ENCODE measurements at places on chromosomes 11 and 22.
A peak's percentile ranks its signal among the peaks of the same experiment; 100 is the strongest.

DNA sequence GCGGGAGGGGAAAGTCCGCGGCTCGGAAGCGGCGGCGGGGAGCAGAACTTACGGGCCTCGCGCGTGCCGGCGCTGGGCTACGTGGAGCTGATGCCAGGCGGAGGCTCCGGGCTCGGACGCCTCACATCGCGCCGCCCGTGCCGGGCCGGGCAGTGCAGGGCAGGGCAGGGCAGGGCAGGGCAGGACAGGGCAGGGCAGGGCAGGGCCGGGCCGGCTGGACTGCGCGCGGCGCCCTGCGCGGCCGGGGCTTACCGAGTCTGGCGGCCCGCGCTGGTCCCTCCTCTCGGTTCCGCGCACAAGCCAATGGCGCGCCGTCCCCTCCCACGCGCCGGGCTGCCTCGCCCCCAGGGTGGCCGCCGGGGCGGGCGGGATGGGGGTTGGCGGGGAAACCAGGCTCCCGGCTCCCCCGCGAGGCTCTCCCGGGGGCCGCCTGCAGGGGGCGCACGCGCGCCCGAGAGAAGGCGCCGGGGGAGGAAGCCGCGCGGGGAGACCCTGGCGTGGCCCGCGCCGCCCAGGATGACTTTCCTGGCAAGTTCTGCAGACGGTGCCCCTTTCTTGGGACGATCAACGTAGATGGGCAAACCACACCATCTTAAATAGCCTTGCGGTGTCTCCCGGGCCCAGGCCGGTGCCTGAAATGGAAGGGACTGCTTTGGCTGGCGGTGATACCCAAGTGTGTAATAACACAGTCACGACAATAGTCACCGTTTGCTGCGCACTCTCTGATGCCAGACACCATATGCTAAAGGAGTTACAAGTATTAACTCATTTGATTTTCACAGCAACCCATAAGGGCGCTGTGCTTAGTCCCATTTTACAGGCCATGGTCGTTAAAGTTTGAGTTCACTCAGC lies at the start of gene TP53I11:
TSS of gene TP53I11 (minus strand) at position 259 of the 852 bp plus-strand sequence. CDS start 12,548 bp downstream, outside the sequence.
- peak; percentile 55 for DNase-seq

- DNase-seq = no peak
These were observed 15.4 kb downstream of the SHANK2 start for GRCh38 chr11:71236836-71237475.

GRCh38 chr11:66902486-66903177 lies 45.8 kb downstream of the LRFN4 start:
- DNase-seq = no peak

- no peak for DNase-seq
These were observed 78.6 kb downstream of the PRR5L start for GRCh38 chr11:36374726-36375125.

- peak; percentile 92 for DNase-seq
These were observed 812 bp downstream of the FADD start for GRCh38 chr11:70203751-70204465.

DNA sequence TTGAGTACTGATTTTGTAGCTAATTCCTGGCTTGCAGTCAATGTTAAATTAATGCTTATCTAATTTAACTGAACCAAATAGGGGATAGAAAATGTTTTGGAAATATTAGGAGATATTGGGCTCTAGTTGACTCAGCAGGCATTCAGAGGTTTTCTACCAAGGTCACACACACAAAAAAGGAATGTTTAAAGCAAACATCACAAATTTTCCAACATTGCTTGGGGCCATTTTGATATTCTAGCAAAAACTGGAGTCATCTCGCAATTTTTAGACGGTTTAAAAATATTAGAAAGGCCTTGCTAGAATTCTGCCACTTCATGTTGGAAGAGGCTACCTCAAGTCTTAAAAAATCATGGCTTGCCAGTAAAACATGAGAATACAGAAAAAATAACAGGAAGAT lies 2082.1 kb upstream of the RAG2 start:
- DNase-seq = peak; percentile 14

GRCh38 chr11:70818351-70818750 lies 420.0 kb downstream of the CTTN start:
- DNase-seq = no peak

DNA sequence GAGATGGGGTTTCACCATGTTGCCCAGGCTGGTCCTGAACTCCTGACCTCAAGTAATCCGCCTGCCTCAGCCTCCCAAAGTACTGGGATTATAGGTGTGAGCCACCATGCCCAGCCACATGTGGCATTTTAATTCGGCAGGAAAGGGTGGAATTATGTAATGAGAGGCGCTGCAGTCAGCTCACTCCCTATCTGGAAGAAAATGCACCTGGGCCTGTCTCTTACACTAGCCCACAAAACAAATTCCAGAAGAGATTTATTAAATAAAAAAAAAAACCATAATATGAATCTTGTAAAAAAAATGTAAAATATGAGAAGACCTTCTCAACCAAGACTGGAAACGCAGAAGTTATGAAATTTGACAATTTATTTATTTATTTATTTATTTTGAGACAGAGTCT lies 8.2 kb upstream of the KAT5 start:
- DNase-seq = no peak

GRCh38 chr11:61279934-61280659 lies 15.0 kb downstream of the VWCE start:
- DNase-seq = no peak

DNA sequence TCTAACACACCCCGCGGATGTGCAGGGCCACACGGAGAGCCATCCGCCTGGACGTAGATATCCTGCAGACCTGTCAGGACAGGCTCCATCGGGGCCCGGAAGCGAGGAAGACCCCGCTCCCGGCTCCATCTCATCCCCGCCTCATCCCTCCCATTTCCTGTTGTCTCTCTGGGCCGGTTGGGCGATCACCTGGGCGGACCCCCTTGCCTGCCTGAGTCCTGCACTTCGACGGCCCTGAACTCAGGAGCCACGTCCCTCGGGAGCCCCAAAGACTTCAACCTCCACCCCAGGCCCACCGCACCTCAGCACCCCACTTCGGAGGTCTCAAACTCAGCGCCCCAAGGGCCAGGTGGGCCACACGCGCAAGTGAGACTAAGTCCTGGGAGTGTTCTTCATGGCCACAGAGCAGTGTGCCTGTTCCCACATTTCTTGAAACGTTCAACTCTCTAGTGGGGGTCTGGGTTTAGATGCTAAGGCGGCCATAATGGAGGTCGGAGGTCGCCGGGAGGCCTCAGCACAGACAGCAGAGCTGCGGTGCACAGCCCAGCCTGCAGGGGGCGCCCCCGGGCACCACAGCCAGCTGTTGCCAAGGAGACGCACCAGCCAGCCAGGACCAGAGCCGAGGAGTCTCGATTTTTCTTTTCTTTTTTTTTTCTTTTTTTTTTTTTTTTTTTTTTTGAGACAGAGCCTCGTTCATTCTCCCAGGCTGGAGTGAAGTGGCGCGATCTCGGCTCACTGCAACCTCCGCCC lies 26.0 kb upstream of the FADD start:
- DNase-seq = peak; percentile 8

DNA sequence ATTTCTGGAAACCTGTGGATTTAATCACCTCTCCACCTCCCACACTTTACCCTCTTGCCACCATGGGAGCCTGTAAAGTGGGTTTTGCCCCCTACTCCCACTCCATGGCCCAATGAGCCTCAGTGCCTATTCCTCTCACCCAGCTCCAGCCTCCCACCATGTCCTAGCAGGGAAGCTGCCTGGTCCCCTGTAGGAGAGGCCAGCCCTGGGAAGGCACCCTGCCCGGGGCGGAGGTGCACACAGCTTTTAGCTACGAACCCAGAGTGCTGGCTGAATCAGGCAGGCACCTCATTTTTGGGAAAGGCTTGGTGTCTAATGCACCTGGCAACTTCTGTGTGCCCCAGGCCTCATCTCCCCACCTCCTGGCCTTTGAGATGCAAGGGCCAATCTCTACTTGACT lies 35.8 kb upstream of the ALX4 start:
- no peak for DNase-seq

GRCh38 chr11:118610773-118611432 lies 3.5 kb downstream of the PHLDB1 start:
- peak; percentile 77 for DNase-seq

DNA sequence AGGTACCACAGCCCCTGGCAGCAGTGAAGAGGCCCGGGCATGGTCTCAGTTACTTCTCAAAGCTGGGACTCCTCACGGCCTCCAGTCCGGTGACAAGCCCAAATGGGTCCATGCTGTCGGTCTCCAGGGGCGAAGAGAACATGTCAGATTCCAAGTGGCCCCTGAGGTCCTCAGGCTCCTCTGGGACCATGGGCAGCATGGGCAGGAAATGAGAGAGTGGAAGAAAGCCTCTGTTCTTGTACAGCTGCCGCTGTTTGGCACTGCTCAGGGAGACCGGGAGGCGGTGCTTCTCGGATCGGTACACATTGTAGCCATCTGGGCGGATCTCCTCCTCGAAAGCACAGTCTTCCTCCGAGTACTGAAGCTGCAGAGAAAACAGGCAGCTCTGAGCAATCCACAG lies 4.6 kb downstream of the FGF19 start:
- peak; percentile 27 for DNase-seq

- DNase-seq = no peak
These were observed 105.5 kb downstream of the KCNC1 start for GRCh38 chr11:17840101-17840548.

DNA sequence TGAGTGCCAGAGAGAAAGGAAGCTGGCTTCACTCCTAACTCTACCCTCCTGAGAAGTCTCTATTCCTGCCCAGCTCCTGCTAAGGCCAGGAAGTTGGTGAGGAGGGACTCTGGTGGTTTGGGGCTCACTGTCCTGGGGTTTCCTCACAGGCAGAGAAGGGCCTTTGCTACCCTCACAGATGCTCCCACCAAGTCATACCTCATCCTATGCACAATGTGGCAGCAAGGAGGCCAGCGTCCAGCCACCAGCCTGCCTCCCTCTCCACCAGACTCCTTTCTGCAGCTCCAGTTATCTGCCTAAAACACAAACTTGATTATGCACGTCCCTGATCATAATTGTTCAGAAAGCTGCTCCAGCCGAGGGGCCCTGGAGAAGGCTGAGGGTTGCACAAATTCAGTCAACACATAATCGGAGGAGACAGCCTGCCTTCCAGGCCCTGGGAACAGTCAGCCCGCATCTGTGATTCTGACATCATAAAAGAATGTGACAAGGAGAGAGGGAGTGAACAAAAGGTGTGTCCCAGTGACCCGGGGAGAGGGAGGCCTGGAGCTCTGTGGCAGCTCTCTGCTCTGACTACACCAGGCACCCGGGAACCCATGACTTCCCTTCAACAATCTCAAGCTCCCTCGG lies 28.8 kb downstream of the DKK3 start:
- peak; percentile 90 for DNase-seq

DNA sequence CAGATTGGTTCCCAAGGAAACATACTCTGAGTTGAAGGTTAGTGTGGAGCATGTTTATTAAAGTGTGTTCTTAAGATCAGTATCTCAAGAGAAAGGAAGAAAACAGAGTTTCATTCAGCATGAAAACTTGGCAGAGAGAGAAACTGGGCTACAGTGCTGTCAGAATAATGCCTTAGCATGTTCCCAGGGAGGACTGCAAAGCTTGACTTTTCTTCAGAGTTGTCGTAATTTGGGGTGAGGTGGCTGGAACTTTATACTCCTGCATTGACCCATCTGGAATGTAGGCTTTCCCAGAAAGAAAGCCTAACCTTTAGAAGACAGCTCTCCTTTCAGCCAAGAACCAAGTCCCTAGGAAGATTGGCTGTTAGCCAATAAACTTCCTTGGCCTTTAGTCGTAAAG lies 190.8 kb upstream of the CNTN5 start:
- DNase-seq = no peak

DNA sequence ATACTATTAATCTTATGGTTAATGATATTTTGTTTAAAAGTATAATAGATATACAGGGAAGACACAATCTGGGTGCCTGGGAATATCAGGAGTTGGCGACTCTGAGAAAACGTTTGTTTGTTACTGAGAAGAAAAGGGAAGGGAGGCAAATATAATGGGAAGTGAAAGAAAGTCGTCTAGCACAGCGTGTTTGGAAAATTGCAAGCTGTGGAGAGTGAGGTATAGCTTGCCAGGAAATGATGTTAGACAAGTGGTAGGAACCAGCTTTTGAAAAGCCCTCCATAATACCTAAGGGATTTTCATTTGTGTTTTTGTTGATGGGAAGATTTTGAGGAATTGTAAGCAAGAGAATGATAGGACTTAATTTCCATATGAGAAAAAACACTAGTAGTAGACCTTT lies 322.2 kb downstream of the LUZP2 start:
- peak; percentile 6 for DNase-seq

- DNase-seq = no peak
These were observed 7.4 kb downstream of the CD248 start for GRCh38 chr11:66309475-66309874.

DNA sequence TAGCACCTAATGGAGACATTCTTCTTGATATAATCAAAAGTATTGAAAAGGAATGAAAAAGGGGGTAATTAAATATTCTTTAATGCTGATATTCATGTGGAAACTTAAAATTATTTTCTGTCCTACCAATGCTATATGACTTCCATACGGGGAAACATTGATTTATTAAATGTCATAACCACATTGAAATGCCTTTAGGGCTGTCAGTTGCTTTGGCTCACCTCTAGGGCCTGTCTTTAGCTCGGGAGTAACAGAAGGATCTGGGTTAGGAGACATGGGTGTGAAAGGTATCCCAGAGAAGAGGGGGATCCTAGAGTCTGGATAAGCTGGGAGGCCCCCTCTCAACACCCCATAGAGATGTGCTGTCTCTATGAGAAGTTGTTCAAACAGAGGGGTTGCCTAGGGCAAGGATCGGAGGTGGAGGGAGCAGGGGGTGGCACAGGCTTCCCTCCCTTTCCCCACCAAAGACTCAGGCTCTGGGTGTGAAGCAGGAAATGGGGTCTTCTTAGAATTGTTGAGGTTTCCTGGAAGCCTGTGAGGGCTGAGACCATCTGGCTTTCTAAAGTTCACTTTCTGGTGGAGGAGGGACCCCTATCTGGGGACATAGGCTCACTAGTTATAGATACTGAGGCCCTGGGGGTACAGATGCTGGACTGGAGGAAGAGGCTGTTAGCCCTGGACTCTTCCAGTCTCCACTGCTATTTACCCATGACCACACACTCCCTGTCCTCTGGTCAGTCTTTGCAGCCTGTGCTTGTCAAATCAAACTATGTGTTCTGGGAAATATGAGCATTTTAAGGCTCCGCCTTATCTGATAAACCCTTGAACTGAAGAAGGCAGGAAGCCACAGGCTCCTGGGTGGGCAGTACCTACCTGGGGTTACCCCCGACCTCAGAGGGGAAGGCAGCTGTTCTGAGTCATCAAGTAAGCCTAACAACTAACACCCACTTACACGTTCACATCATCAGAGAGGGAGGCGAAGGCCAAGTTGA lies 55.8 kb upstream of the RRAS2 start:
- DNase-seq = peak; percentile 39

GRCh38 chr11:113724778-113725177 lies 18.7 kb upstream of the TMPRSS5 start:
- no peak for DNase-seq

GRCh38 chr11:46197421-46197820 lies 76.2 kb upstream of the PHF21A start:
- DNase-seq = no peak

GRCh38 chr11:1162138-1162475 lies 4.4 kb downstream of the MUC5AC start:
- no peak for DNase-seq

Data from choroid plexus epithelial cell (primary cell).